ENCODE measurements at places on chromosomes 1 and 21.

DNA sequence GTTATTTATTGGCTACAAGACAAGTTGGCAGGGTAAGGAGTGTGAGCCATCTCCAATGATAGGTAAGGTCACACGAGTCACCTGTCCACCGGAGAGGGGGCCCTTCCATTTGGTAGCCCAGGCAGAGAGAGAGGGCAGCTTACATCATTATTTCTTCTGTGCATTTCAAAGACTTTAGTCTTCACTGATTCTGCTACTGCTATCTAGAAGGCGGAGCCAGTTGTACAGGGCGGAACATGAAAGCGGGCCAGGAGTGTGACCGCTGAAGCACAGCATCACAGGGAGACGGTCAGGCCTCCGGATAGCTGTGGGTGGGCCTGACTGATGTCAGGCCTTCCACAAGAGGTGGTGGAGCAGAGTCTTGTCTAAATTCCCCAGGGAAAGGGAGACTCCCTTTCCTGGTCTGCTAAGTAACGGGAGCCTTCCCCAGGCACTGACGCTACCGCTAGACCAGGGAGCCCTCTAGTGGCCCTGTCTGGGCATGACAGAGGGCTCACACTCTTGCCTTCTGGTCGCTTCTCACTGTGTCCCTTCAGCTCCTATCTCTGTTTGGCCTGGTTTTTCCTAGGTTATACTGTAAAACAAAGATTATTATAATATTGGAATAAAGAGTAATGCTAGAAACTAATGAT is 36.7 kb downstream of the ZNF695 start:
- peak; percentile 68 for DNase-seq

- DNase-seq = no peak
These were observed 19.8 kb downstream of the SH3BP5L start for GRCh38 chr1:248805876-248806275.

GRCh38 chr21:34148419-34148804 is 75.0 kb downstream of the MRPS6 start:
- no peak for DNase-seq

- DNase-seq = peak; percentile 17
These were observed 15.7 kb downstream of the NLRP3 start for GRCh38 chr1:247431643-247432042.

DNA sequence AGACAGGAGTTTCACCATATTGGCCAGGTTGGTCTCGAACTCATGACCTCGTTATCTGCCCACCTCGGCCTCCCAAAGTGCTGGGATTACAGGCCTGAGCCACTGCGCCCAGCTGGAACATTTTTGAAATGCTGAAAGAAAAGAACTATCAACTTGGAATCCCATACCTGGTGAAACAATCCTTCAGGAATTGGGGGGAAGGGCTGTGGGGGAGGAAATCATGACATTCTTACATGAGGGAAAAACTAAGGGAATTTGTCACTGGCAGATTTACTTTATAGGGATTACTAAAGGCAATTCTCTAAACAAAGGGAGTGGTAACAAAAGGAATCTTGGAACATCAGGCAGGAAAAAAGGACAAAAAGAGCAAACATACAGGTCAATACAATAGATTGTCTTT is 25.8 kb downstream of the NDUFS5 start:
- no peak for DNase-seq

GRCh38 chr1:25048728-25049127 is 118.7 kb upstream of the RUNX3 start:
- no peak for DNase-seq

DNA sequence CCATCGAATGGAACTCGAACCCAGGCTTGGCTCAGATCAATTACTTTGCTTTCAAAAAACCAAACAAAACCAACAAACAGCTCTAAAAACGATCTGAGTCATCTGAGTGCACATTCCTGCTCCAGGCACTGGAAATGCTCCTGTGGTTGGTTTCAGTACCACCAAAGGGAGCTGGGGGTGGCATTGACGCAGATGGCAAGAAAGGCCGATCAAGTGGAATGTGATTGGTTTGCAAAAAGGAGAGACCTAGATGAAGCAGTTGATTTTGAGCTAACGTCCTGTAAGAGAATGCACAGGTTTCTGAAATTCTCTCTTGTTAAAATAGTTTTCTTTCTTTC is 39.5 kb downstream of the PIK3CD start:
- DNase-seq = no peak
